ENCODE measurements at places on chromosomes 3 and 15. TPM values are rescaled to one million over a fixed set of nuclear protein-coding genes. Genes with fewer than 3 reads are reported as not detected.

GRCh38 chr3:192187485-192188051 is 539.8 kb downstream of the FGF12 start:
- peak; percentile 4 for DNase-seq

- peak; percentile 61 for DNase-seq
These were observed 14.5 kb downstream of the RLBP1 start for GRCh38 chr15:89206908-89207331.

- no peak for DNase-seq
These were observed 214.9 kb downstream of the TCF12 start for GRCh38 chr15:57133127-57133968.

GRCh38 chr3:127780536-127781400 is 41.5 kb downstream of the MGLL start:
- no peak for DNase-seq

Gene PCLAF
- total RNA-seq = 53.2 TPM

Gene ARHGEF26
- 1.3 TPM for total RNA-seq

Data from fibroblast of lung (primary cell).